Stimulated activated CD4-positive, alpha-beta T cell treated with anti-CD3 and anti-CD28 coated beads, Interleukin-4, amount 100 ng/mL, for 24 hours (primary cell): ENCODE measurements at places on chromosomes 2 and 18.

DNA sequence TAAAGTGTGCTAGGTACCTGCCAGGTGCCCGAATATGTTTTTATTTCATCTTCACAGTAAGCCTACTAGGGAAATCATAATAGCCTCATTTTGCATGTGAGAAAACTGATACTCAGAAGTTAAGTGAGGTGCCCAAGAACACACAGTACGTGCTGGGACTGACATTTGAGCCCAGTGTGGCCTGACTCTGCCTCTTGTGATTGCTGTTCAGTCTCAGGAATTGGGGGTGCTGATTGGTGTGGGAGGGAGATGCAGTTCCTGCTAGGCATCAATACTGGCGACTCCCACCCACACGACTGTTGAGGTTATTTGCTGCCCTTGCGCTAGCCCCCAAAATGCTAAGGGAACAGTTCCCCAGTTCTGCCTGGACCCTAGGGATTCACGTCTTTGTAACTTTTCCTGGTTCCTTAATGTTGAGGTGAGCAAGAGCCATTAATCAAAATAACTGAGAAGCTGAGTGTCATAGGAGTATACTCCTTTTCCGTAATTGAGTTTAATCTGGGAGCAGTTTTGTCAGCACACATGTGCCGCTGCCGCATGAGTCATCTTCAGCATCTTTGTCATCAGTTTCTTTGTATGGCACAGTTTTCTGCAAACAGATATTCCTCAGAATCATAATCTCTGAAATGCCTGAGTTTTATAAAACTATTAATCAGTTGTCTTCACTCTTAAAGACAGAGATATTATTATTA is 120.7 kb downstream of the NCK2 start:
- DNase-seq, result no peak

GRCh38 chr2:19038071-19039015 is 320.1 kb downstream of the OSR1 start:
- no peak for DNase-seq

DNA sequence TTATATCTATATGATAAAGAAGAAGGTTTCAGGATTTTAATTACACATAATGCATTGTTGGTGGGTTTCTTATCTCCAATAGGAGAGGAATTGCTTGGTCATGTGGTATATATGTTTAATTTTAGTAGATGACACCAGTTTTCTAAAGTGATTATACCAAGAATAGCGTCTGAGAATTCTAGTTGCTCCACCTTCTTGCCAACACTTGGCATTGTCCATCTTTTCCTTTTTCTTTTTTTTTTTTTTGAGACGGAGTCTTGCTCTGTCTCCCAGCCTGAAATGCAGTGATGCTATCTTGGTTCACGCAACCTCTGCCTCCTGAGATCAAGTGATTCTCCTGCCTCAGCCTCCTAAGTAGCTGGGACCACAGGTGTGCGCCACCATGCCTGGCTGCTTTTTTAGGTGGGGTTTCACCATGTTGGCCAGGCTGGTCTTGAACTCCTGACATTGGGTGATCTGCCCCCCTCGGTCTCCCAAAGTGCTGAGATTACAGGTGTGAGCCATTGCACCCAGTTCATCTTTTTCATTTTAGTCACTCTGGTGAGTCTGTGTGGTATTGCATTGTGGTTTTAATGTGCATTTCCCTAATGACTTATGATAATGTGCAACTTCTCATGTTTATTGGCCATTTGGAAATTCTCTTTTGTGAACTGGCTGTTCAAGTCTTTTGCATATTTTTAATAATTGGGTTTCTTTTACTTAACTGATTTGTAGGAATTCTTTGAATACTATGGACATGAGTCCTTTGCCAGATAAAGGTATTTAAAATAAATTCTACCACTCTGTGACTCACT is 37.3 kb upstream of the ZNF512 start:
- DNase-seq, result no peak

DNA sequence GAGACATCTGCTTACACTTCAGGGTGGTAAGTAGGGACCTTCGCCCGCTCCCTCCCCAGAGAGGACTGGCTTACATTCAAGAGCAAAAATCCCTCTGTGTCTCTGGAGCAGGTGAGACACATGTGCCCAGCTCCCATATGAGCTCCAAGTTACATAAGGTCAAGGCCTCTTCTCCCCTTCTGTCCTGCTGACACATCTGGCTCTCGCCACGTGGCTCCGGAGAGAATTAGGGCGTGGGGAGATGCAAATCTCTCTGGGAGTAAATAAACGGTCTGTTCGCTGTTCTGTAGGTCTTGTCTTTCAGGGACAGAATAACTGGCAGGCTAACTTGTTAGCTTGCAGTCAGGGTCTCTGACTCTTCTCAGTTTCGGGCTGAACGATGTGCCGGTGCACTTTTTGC is 16.2 kb downstream of the MRO start:
- DNase-seq, result no peak

DNA sequence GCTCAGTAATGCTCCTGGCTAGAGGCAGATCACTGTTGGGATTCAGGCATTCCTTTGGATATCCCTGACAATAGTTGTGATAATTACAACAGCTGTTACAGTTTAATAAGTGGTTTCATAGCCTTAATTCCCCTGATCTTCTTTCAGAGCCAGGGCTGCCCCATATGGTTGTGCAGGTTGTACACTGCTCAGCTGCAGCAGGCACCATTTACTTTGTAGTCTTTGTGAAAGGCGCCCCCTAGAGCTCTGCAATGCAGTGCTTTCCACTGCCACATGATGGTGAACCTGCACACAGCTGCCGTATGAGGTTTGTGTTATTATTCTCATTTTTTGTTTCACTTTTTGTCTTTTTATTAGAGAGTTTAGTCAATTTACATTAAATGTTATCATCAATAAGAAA is 239.1 kb downstream of the KCNS3 start:
- DNase-seq, result no peak

- no peak for DNase-seq
Measured at GRCh38 chr2:109680523-109681297, 66.5 kb downstream of the SOWAHC start.

- no peak for DNase-seq
Measured at GRCh38 chr2:175436076-175436475, 254.6 kb upstream of the ATP5MC3 start.

DNA sequence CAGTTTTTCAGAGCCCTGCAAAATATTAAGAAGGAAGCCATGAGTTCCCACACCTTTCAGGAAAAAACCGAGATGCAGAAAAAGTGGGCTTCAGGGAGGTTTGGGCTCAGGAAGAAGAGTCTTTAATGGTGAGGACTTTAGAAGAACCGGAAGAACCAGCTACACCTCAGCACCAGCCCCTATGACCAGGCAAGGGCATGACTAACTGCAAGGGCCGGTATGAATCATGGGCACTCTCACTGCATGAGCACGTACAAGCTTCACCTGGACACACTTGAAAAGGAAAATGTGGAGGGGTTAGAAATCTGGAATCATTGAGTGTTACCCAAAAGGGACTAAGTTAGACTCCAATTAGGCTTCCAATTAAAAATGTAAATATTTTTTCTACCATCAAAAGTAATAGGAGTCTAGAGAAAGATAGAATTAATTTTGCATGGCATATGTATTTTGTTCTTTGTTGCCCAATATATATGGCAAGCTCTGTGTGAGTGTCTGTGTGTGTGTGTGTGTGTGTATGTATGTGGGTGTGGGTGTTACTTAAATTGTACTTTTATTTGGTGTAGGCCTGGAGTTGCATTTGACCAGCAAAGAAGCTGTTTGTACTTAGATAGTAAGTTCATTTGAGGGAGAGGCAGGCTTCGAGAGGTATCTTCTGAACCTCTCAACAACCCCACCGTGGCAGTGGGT is 66.5 kb upstream of the THUMPD2 start:
- DNase-seq, result no peak

DNA sequence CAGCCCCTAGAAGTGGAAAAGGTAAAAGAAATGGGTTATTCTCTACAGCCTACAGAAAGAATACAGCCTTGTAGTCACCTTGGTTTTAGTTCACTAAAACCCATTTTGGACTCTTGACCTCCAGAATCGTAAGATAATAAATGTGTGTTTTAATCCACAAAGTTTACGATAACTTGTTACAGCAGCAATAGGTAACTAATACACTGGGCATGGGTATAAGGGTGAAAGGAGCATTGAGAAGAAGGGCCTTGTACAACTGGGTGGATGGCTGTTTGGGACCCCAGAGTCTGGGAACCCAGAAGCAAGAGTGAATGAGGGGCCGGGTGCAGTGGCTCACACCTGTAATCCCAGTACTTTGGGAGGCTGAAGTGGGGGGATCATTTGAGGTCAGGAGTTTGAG is 2.2 kb upstream of the MFSD6 start:
- DNase-seq, result no peak

- no peak for DNase-seq
Measured at GRCh38 chr2:12821656-12822055, 104.9 kb downstream of the TRIB2 start.

DNA sequence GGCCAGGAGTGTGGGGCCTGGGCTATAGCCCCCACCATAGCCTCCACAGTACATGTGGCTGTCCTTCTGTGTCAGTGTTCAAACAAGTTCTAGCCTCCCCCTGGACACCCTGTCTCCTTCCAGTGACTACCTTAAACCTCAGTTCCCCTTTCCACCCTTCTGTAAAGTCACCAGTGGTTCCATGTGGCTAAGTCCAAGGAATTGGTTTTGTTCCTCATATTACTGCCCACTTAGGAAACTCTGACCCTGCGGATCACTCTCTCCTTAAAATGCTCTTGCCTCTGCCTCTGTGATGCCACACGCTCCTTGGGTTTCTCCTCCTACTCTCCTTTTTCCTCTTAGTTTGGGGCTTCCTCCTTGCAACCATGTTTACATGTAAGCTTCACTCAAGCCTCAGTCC is 27.8 kb upstream of the REL start:
- DNase-seq, result no peak

- no peak for DNase-seq
Measured at GRCh38 chr2:97751752-97752151, 38.4 kb downstream of the ZAP70 start.

- DNase-seq, result no peak
Measured at GRCh38 chr2:172845028-172845630, 109.5 kb downstream of the RAPGEF4 start.

DNA sequence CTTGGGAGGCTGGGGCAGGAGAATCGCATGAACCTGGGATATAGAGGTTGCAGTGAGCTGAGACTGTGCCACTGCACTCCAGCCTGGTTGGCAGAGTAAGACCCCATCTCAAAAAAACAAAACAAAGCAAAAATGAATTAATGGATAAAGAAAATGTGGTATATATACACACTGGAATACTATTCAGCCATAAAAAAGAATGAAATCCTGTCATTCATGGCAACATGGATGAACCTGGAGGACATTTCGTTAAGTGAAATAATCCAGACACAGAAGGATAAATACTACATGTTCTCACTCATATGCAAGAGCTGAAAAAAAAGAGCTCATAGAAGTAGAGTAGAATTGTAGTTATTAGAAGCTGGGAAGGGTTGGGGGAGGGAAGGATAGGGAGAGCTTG is 80.8 kb downstream of the RAB31 start:
- DNase-seq, result no peak

- DNase-seq, result no peak
Measured at GRCh38 chr2:134777593-134777992, 58.8 kb upstream of the TMEM163 start.

DNA sequence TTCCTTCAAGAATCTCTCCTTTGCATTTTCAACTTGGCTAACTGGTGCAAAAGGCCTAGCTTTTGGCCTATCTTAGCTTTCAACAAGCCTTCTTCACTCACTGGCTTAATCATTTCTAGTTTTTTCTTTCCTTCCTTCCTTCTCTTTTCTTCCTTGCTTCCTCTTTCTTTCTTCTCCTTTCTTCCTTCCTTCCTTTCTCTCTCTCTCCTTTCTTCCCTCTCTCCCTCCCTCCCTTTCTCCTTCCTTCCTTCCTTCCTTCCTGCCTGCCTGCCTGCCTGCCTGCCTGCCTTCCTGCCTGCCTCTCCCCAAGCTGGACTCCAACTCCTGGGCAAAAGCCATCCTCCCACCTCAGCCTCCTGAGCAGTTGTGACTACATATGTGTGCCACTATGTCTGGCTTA is 176.2 kb upstream of the APCDD1 start:
- DNase-seq, result no peak

DNA sequence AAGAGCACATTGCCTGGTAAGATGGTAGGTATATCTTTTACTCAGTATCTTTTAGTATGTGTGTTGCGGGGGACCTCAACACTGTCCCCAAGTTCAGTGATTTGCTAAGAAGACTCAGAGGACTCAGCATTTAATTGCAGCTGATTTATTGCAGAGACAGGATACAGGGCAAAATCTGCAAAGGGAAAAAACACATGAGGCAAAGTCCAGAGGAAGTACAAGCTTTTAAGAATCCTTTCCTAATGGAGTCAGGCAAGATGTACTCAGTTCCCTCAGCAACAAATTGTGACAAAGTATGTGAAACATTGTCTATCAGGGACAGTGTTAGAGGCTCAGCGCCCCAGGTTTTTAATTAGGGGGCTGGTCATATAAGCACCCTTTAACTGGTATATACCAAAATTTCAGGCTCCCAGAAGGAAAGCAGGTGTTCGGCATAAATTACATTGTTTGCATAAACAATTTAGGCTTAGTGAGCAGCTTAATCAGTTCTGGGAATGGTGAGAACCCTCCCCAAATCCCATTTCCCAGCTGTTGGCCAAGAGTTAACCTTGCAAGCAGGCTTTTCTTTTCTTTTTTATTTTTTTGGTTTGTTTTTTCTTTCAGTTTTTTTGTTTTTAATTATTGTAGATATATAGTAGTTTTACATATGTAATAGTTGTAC is 41.7 kb downstream of the RAB3GAP1 start:
- DNase-seq, result no peak

DNA sequence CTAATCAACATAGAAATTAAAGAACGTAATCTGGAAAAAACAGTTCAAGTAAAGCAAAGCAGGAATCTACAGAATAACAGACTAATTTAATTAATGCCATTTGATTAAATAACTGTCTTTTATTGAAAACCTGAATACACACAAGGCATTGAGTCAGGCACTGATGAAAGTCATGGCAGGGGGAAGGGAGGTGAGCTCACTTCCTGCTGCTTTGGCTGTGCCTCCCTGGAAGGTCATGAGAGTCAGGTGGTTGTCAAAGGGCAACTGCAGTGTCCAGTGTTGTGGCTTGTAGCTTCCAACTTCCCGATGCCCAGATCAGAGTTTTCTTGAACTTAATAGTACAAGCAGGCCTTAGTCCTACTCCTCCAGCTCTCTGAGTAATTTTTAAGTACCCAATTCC is 180.9 kb downstream of the PID1 start:
- no peak for DNase-seq

DNA sequence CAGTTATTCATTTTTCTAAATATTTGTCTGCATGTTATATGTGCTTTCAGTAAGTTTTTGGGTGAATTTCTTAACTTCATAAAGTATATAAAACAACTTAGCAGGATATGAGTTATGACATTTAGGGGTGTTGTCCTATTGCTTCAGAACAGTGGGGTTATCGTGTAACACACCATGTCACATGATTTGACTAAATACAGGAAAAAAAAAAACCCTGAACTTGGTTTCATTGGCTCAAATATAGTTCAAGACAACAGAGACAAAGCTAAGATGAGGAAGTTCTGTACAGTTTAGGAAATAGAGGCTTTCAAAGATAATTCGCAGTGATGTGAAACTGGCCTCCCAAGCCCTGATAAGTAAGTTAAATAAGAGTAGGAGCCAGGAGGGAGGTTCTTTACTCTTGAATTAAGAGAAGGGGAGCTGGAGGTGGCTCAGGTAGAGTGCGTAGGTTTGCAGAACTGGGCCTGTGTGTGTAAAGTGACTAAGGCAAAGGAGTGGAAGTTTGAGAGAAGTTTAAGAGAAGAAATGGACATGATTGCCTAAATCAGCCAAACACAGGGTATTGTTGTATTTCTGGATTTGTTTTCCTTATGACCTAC is 53.9 kb downstream of the LIMS1 start:
- no peak for DNase-seq
